ENCODE measurements at places on chromosomes 16 and 17.

GRCh38 chr16:66874079-66874775 is 6.1 kb upstream of the PDP2 start:
- DNase-seq = no peak

- no peak for DNase-seq
These were observed 27.8 kb upstream of the NAT9 start for GRCh38 chr17:74803971-74804370.

DNA sequence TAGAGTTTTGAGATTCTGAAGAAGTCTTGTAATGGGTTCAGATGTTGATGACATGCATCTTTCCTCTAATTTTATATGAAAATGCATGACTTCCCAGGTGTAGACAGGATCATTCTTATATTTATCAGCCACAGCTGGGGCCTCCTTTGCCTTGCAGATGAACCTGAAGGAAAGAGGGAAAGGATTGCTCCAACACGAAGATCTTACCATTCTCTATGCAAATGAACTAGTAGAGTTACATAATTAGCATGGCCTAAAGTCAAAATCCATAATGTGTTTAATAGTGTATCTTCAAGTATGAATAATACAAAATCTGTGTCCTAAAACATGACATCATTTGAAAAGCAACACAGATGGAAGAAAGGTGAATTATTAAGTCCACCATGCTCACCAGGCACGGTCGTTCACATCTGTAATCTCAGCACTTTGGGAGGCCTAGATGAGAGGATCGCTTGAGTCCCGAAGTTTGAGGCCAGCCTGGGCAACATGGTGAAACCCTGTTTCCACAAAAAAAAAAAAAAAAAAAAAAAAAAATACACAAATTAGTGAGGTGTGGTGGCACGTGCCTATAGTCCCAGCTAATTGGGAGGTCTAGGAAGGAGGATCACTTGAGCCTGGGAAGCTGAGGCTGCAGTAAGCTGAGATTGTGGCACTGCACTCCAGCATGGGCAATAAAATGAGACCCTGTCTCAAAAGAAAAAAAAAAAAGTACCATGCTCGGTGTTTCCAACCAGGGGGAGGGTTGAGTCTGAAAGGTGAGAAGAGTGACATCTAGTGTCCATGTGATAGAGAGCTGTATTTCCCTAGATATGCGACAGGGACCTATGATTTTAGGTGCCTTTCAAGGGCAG is 6.3 kb downstream of the VWA3A start:
- peak; percentile 65 for DNase-seq

GRCh38 chr17:40443988-40444899 is 994 bp downstream of the IGFBP4 start:
- DNase-seq = peak; percentile 20

DNA sequence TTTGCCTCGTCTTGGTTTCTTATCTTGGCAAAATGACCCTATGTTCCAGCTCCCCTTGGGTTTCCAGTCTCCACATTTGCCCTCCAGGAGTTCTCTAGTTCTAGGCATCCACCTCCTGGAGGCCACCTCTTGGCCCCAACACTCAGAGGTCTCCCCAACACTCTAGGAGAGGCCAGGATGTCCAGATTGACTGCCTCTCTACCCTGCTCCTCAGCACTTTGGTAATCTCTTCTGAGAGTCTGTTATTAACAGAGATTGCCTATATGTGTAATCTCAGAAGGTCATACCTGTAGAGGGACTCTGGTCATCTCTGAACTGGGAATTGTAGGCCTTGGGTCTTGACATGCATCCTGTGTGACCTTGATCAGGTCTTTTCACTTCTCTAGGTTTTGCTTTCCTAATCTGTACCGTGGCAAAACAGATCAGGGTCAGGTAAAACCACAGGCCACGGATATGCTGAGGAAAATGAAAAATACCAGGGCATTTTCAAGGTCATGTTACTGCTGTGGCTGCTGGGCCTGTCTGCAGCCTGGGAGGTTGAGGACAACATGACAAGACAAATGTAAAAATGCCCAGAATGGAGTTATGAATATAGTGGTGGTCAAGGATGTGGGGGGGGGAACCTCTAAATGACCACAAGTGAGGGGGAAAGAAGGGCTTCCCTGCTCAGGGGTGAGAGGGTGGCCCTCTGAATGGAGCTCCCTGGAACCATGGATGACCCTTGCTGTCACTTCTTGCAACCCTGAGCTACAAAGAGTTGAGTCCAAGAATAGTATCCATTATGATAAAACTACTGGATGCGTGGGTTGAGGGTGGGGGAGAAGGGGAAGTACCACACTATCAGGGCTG is 5.0 kb upstream of the CCL4L2 start:
- no peak for DNase-seq

- DNase-seq = peak; percentile 56
These were observed 1.0 kb upstream of the ARMC5 start for GRCh38 chr16:31458073-31458843.

DNA sequence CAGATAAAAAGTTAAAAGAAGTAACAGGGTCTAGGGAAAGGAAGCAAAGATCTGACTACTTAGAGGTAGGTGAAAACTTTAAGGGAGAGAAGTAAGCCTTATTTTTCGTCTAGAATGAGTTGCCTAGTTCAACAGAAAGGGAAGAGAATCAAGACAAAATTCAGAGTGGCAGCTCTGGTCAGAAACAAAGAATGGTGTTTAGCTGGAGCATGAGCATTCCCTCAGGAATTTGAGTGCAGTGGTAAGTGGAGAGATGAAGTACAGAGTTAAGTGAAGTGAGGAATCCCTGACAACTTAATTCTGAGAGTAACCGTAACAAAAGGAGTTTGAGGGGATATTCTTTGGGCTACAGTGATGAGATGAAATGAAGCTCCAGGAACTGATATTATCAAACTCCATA is 11.5 kb downstream of the SMG6 start:
- no peak for DNase-seq

DNA sequence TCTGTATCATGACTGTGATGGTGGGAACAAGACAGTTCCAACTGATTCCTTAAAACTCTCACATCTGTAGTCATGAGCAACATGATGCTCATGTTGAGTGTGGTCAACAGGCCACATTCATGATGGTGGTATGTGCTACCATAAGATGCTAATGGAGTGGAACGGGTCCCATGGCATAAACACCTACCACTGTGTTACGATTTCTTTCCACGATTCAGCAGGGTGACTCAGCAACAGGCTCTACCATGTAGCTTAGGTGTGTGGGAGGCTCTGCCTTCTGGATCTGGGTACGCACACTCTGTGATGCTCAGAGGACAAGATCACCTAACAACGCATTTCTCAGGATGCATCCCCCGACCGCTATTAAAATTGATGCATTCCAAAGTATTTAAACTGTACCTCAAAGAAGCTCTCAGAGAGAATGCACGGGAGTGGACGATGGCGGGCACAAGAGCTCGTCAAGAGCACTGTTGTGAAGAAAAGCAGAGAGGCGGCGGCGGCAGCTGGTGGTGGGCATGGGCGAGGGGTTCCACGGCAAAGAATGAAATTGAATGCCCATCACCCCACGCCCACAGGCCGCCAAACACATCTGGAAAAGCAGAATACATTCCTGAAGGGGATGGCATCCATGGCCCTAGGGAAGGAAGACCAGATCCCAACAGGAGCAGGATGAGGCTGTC is 133.3 kb downstream of the ZNF778 start:
- no peak for DNase-seq
